IMR-90 (cell line): ENCODE measurements at places on chromosomes 2 and 18. TPM values are rescaled to one million over a fixed set of nuclear protein-coding genes. Genes with fewer than 3 reads are reported as not detected.

DNA sequence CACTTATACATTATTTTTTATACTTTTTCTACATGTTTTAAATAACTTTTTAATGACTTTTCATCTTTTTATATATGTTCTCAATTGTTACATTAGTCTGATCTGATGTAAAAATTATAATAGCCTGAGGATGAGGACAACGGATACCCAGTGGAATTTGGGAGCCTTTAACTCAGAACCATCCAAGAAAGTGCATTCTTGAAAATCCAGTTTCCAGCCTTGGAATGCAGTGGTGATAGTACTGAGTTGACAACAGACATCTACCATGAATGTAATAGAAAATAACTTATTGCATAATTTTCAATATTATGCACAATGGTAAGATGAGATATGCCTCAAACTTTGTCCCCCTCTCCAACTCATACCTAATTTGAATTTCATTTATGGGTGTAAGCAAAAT, 120.7 kb upstream of the ZC3H15 start:
- no peak for DNase-seq

GRCh38 chr2:43049836-43050801, 176.3 kb downstream of the ZFP36L2 start:
- no peak for DNase-seq

The DIPK1C gene
- total RNA-seq = not detected in 2 replicates

DNA sequence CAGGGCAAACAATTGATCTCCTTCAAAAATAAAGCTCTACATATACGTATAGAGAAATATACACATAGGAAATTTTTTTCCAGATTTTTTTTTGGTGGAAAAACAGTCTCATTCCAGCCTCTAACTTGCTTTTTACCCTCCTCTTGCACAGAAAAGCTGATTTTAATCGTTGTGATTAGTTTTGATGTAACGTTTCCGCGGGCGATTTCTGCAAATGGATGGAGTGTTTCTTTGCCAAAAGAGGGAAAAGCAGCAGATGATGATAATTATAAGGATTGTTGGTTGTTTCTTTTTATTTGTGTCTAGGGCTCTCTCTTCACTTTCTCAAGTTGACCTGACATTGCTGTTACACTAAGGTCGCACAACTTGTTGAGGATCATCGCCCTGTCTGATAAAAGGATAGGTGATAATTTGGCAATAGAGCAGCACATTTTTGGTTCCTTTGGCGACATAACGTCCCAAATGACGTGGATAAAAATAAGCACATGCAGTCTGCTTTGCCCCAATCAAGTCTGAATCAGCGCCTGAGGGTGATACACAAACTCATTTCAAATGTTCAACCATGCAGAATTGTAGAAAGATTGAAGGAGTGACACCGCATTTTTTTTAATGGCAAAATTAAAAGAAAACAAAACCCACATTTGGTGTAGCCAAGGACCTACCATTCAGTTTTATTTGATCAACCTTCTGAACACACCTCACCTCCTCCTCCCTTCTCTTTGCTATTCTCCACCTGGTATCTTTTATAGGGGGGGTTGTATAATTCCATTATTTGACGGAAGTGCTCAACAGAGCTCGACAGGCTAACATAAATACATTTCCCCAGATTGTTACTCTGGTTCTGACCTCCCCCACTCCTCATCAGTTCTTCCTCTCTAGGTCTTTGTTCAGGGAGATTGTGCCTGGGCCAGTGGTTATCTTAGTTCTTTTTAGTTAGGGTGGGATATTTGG, 109.6 kb upstream of the KCTD1 start:
- DNase-seq = no peak

- DNase-seq = no peak
Measured at GRCh38 chr2:199456383-199457146, 1.2 kb downstream of the SATB2 start.

GRCh38 chr18:63427558-63427957, 5.3 kb upstream of the VPS4B start:
- DNase-seq = no peak

DNA sequence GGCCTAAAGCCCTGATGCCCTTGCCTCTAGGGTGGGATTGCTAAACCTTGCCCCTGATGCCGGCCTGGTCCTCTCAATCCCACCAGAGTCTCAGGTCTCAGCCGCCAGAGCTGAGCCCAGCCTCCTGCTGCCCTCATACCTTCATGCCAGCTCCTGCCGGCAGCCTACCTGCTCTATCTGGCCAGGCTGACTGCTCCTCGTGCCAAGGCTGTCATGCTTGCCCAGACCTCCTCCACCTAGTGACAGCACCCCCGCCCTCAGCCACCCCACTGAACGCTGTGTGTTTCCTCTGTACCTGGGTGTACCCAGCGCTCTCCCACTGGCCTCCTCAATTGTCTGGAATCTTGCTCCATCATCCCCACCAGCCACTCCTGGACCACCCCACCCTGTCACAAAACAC, 120.1 kb downstream of the CACNB4 start:
- DNase-seq = no peak

DNA sequence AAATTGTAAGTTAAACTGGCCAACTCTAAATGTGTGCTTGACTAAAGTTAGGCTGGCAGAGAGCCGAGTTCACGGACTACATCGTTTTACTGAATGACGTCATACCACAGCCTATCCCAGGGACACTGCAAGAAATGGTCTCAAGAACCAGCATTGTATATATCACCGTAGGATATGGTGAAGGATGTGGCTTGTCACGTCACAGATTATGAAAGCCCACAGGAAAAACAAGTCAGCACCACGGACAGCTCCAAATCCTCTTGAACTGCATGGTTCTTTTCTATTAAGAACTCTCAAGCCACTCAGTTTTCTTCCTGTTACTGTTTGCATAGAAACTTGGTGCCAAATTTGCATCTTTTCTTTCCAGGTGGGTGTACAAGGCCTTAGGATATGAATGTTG, 85.1 kb upstream of the ACAA2 start:
- peak; percentile 69 for DNase-seq

DNA sequence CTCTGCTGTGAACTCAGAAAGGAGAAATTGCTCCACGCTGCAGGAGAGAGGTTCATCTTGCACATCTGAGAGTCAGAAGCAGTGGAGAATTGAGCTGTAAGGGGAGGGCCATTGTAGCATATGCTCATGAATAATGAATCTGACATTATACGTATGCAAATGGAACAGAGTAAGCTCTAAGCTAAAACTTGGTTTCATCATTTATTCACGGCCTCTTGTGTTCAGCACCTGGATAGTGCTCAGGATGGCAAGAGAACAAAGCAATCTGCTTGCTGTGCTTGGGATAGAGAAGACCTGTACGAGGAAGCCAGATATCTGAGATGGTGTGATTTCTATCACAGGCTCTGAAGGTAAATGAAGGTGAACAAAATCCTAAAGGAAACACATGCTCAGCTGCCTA, 87.9 kb upstream of the GCFC2 start:
- DNase-seq = no peak

DNA sequence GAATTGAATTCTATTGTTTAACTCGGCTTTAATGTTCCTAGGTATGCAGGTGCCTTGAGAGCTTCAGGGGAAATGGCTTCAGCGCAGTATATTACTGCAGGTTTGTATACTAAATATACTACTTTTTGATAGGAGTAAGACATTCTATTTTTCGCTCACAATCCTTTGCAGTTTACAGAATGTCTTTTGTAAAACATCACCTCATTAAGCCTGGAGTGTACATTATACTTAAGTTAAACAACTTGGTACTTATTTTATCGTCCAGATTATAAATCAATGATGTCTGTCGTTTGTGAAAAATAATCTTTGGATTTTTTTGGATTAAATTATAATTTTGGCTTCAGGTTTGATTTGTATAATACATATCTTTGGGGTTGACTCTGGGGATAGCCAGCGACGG, 34.4 kb downstream of the USP14 start:
- no peak for DNase-seq

DNA sequence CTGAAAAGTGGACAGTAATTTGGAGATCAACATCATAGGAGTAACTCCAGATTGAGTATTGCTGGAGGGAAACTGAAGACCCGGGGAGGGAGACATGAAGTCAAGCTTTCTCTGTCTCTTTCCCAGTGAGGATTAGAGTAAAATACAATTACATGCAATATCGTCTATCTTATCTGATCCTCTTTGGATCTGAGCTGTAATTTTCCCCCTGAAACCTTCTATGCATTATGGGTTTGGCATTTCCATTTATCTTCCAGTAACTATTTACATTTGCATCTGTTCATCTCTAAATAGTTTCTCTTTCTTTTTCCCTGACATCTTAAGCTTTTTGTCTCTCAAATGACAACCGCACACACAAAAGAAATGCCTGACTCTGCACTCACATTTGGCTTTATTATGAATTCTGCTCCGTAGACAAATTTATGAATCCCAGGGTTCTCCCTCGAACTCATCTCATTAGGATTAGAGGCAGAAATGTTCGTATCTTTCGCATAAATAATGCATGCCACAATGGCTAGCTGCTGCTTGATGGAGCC, 113.1 kb downstream of the SPP2 start:
- DNase-seq = no peak

GRCh38 chr2:20227894-20228505, 3.1 kb upstream of the SDC1 start:
- no peak for DNase-seq

The ZAP70 gene
- total RNA-seq = under 0.01 TPM in 1 of 2 replicates, not detected in the other

DNA sequence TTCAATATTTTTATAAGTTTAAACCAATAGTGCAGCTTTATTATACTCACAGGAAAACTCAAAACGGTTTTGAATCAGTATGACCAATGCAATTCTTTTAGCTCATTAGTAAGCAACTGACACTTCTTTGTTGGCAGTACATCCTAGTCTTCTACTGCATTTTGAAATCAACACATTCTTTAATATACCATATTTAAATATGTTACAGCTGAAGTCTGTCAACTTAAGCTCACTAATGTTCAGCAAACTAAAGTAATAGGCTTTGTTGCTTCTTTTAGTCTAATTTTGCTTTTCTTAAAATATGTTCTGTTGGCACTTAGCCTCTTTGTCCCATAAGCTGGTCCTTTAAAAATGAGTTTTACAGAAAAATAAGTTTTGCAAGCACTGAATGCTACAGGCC, 55.4 kb upstream of the CCBE1 start:
- DNase-seq = no peak

GRCh38 chr2:37623971-37624900, 47.2 kb downstream of the CDC42EP3 start:
- DNase-seq = peak; percentile 75

DNA sequence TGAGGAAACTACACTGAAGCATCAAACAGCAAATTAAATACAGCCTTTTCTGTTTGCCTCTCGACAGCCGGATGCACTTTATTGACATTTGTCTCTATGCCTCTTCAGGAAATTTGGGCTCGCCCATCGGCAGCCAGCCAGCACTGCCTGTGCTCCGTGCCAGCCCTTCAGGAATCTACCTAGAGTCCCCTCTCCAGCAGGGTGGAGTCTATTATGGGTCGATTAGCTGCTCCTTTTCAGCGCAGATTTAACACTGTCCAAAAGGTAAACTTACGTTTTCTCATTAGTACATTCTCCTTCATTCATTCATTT, 91.5 kb downstream of the MYCN start:
- DNase-seq = no peak

The ABCB11 gene
- total RNA-seq = not detected in 2 replicates

DNA sequence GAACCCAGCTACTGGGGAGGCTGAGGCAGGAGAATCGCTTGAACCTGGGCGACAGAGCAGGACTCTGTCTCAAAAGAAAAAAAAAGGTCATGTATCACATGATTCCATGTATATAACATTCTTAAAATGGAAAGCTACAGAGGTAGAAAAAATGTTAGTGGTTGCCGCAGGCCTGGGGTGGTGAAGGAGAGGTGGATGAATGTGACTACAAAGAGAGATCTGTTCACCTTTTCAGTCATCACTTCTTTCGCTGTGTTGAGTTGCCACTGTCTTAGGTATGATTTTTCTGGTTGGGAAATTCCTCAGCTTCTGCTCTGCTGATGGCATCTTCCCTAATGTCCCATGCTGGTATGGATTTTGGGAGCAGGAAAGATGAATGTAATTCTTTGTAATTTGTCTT, 5.3 kb upstream of the SNRNP27 start:
- DNase-seq = no peak

DNA sequence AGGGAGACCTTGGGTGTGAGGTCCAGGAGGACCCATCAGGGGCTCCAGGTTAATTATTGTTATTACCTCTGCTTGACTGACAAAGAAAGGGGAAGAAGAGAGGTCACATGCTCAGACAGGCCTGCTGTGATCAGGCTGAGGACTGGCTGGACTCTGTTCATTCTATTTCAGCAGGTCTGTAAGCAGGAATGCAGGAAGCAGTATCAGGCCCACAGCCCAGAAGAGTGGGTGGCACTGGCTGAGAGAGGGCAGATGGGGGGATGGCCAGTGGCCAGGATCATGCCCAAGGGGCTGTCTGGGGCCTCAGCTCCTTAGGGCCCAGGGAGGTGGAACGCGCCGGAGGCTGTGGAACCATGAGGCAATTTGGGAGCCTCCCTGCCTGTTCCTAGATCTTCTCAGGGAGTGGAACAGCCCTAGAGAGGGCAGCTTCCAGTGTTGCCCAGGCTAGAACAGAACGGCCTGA, 43.7 kb upstream of the ZBTB7C start:
- peak; percentile 13 for DNase-seq

The KCNS3 gene
- 4.3 and 5.3 TPM in 2 replicates for total RNA-seq

DNA sequence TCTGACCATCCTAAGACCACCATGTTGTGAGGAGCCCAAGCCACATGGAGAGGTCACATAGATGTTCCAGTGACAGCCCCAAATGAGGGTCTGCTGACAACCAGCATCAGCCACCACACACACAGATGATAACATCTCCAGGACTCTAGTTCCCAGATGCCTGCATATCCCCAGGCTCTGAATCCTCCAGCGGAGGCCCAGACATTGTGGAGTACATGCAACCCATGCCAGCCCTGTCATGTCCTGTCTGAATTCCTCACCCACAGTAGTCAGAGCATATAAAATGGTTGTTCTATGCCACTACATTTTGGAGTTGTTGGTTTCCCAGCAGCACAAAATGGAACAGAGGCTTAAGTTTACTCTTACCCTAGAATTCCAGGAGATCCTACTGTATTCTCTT, 122.0 kb upstream of the SLC35G4 start:
- DNase-seq = no peak

GRCh38 chr2:50221106-50221505, 810.8 kb downstream of the NRXN1 start:
- no peak for DNase-seq

DNA sequence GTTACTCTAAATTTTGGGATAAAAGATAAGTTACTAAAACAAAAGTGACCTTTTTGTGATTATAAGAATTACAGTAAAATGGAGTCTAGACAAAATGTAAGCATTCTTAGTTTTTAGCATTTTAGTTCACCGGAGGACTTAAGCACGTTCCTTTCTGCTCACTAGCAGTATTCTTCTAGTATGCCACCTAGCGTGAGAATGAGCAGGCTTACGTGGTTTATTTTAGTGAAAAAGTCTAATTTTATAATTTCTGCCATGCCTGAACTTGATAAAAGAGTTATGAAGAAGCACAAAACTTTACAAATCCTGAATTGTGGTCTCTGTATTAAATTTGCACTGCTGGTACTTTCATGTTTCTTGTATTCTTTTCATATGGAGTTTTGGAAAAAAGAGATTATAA, 12.6 kb upstream of the OTX1 start:
- no peak for DNase-seq

GRCh38 chr18:26630596-26630995, 82.2 kb upstream of the KCTD1 start:
- DNase-seq = no peak

The IL1B gene
- total RNA-seq = 3.0 and 3.6 TPM in 2 replicates
